ENCODE measurements at places on chromosomes 3 and 15. TPM values are rescaled to one million over a fixed set of nuclear protein-coding genes. Genes with fewer than 3 reads are reported as not detected.

- no peak for DNase-seq
Measured at GRCh38 chr3:47380026-47380600, 708 bp upstream of the PTPN23 start.

Gene CELSR3
- total RNA-seq = 6.0 TPM

Gene IGDCC3
- total RNA-seq = not detected

- DNase-seq = peak; percentile 22
Measured at GRCh38 chr3:9862391-9863057, 17.5 kb downstream of the CIDEC start.

DNA sequence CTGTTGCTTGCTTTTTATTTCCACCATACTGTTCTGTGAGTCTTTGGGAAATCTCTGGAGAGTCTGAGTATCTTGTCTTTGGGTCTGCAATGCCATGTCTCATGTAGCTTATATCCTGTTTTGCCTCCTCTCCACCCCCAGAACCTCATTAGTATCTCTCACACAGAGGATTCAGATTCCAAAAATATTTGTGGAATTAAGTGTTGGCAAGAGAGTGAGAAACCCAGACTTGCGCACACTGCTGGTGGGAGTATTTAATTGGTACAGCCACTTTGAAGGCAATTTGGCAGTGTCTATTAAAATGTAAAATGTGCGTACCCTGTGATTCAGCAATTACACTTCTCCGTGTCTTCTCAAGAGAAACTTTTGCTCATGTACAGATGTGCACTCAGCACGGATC, 68.6 kb downstream of the ZNF621 start:
- no peak for DNase-seq

Gene CELF6
- total RNA-seq = 1.9 TPM

- DNase-seq = no peak
Measured at GRCh38 chr3:15361494-15362214, 29.3 kb upstream of the SH3BP5 start.

Gene RGMA
- total RNA-seq = not detected

DNA sequence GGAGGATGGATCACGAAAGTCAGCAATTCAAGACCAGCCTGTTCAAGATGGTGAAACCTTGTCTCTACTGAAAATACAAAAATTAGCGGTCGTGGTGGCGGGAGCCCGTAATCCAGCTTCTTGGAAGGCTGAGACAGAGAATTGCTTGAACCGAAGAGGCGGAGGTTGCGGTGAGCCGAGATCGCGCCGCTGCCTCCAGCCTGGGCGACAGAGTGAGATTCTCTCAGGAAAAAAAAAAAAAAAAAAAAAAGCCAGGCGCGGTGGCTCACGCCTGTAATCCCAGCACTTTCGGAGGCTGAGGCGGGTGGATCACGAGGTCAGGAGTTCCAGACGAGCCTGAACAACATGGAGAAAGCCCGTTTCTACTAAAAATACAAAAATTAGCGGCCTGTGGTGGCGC, 5.0 kb downstream of the EAF2 start:
- no peak for DNase-seq

- DNase-seq = no peak
Measured at GRCh38 chr3:171282041-171282440, 178.2 kb downstream of the TNIK start.

All from T-helper 17 cell (primary cell).